NCI-H345 (cell line): ENCODE measurements at places on chromosomes 11 and 22.

GRCh38 chr11:103536335-103536722 lies 427.1 kb downstream of the DYNC2H1 start:
- DNase-seq = no peak

GRCh38 chr11:14413307-14414069 lies 54.5 kb upstream of the RRAS2 start:
- no peak for DNase-seq

- DNase-seq = peak; percentile 93
Observed at GRCh38 chr11:102047305-102047924, at the start of gene CFAP300. Gene CFAP300, plus strand, starts transcription at chr11:102047437. Its CDS starts 34 bp downstream, at chr11:102047471.

DNA sequence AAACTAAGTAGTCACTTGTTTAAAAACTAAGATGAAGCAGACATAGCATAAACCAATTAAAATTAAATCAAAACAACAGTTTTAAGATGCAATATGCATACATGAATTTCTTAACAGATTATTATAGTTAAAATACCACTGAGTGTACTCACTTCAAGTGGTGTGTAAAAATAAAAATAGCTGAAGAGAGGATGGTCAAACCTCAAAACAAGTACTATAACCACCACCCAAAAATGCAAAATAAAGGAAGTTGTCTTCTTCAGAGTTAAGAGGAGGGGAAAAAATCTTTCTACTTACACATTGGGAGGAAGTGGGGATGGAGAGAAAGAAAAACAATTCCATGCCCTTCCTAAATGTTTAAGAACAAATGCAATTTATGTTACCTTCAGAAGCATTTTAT lies 31.9 kb downstream of the RRAS2 start:
- DNase-seq = no peak

GRCh38 chr11:78166855-78167469 lies 21.5 kb downstream of the KCTD21 start:
- no peak for DNase-seq

DNA sequence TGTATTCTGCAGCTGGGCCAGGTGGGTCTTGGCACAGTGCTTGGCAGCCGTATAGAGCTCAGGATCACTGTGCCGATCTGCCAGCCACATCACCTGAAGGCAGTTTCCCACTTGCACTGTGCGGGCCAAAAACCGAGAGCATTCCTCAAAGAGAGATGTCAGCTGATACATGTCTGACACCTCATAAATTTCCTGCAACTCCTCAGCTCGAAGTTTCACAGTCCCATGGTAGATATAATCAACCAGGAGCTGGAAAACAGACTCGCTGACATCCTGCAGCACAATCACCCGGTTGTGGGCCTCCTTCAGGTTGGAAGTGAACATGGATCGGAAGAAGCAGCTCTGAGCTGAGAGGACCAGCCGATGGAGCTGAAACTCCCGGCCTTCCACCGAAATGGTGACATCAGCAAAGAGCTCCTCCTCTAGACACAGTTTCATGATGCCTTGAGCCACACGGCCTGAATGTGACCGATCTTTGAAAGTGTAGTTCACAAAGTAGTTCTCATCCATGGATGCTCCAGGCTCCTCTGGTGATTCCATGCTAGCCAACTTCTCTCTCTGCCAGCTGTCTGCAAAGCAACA lies 1.2 kb downstream of the KBTBD4 start:
- DNase-seq = no peak

DNA sequence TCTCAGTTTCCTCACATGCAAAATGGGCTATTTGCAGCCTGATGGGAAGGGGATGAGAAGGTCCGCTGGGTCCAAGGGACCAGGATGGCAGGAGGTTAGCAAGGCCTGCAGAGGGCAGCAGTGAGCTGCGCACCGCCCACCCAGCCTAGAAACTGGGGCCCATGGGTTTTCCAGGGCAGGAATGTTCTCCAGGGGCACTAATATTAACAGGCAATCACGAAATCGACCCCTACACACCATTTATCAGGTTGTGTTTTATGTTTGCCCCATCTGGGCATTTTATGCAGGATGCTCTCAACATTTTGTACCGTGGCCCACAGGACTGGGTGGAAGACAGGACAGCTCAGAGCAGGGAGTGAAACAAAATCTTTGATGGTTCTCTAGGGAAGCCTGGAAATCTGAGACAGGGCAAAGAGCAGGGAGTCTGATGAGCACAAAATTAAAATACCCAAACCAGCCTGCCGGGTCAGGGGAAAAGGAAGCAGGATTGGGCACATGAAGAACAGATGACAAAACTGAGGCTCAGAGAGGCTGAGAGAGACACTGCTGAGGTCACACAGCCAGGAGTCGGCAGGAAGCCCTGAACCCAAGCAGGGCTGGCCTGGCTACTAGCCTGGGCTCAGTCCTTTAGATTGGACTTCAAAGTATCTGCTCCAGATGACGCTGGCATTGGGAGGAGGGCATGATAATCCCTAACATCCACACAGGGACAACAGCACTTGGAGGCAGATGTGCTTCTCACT lies 1.6 kb upstream of the BCR start:
- DNase-seq = peak; percentile 60

GRCh38 chr11:17382046-17382728 lies 6.3 kb downstream of the KCNJ11 start:
- DNase-seq = no peak

DNA sequence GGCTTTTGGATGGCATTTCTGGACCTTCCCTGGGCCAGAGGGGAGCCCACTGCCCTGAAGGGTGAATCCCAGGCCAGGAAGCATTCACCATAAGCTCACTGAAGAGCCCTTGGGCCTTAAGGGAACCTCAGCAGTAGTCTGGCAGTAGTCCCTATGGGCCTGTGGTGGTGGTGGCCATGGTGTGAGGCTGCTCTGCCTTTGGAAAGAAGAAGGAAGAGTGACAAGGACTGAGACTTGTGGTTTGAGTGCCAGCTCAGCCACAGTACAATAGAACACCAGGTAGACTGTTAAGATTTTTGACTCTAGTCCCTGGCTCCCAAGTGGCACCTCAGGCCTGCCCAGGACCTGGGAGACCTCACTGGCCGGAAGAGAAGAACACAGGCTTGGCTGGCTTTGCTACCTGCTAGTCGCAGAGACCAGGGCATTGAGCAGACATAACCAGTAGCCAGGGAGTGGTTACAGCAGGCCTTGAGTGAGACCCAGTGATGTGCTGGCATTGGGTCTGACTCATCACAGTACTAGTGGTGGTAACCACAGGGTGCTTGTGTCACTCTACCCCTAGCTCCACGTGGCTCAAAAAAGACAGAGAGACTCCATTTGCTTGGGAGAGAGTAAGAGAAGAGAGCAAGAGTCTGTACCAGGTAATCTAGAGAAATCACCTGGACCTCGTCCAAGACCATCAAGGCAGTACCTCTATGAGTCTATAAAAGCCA lies 259.8 kb upstream of the BLID start:
- no peak for DNase-seq

GRCh38 chr11:16749666-16750065 lies 11.2 kb downstream of the C11orf58 start:
- DNase-seq = no peak

DNA sequence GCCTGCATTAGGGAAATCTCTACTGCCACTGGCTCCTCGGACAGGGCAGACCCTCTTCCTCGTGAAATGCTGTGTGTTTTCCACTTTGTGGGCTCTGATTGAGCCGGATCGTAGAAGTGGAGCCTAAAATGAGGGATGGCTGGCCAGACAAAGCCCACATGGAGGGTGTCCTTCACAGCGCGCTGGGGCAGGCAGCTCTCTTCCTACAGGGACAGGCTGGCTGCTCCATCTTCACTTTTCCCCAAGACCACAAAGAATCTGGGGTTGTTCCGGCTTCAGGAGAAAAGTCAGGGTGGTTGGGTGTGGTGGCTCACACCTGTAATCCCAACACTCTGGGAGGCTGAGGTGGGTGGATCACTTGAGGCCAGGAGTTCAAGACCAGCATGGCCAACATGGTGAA lies 94.9 kb downstream of the MORC2 start:
- DNase-seq = no peak

- DNase-seq = no peak
Observed at GRCh38 chr11:81987829-81988472, 745.7 kb downstream of the FAM181B start.

DNA sequence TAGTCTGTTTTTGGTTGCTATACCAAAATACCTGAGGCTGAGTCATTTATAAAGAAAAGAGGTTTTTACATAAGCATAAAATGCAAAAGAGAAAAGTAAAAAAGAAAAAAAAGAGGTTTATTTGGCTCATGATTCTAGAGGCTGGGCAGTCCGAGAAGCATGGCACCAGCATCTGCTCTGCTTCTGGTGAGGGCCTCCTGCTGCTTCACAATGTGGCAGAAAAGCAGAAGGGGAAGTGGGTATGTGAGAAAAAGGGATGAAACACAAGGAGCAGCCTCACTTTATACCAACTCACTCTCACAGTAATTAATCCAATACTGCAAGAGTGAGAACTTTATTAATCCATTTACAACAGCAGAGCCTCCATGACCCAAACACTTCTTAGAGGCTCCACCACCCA lies 47.1 kb downstream of the MTNR1B start:
- no peak for DNase-seq

GRCh38 chr11:117882311-117882905 lies 6.0 kb upstream of the FXYD6 start:
- peak; percentile 71 for DNase-seq

- DNase-seq = peak; percentile 5
Observed at GRCh38 chr22:21712751-21713427, 22.7 kb downstream of the YPEL1 start.

DNA sequence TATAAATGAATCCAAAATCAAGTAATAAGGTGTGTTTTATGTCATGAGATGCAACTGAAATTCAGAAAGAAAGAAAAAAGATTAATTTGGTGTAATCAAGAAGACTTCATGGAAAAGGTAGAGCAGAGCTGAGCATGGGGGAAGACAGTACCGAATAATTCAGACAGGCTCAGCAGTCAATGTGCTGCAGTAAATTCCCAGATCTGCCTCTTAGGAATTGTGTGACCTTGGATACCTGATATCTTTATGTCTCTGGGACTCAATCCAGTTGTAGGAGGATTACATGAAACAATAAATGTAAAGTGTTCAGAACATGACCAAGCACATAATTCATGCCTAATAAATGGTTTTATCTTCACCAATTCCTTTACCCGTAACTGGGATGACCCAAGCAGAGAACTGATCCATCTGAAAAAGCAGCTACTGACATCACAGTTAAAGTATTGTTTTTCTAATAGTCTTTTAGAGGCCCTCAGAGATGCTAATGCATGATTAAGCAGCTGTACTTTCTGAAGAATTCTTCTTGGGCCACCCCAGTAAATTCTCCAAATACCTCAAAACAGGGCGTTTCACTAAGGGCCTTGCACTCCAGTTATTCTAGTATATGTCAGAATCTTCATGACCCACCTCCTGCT lies 7.8 kb downstream of the MS4A12 start:
- no peak for DNase-seq

GRCh38 chr22:46731246-46732040 lies 6.6 kb downstream of the CERK start:
- peak; percentile 67 for DNase-seq

- DNase-seq = peak; percentile 23
Observed at GRCh38 chr11:71206186-71206585, 46.2 kb downstream of the SHANK2 start.

- peak; percentile 97 for DNase-seq
Observed at GRCh38 chr11:92707173-92707619, 262.3 kb upstream of the MTNR1B start.

DNA sequence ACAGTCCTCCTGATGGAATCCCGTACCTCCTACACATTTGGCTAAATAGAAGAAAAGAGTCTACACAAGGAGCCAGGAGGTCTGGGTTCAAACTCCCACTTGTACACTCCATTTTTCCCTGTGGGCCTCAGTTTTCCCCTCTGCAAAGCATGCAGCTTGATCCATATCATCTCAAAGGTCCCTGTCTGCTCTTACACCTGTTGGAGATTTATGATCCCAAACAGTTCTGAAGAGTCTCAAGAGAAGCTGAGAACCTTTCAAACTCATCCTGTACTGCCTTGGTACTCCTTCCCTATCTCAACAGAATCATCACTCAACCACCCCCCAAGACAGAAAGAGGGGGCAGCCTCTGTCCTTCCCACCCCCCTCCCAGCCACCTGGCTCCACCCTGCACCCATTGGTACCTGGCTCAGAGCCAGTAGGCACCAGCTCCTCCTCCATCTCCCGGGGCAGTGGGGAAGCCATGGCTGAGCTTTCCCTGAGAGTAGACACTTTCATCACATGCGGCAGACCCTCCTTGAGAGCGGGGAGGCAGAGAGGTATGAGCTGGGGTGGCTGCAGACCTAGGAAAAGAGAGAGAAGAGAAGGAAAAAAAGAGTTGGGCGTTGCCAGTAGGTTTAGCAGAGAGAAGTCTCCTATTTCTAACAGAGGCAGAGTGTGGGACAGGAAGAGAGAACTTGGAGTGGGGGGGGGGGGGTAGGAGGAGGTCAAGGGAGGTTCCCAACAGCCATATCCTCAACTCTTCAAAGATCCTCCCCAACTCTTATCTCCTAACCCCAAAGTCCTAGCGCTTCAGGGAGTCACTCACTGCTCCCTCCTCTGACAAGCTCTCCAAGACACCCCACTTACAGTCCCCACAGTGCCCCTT lies 3.1 kb downstream of the TNKS1BP1 start:
- DNase-seq = peak; percentile 13

DNA sequence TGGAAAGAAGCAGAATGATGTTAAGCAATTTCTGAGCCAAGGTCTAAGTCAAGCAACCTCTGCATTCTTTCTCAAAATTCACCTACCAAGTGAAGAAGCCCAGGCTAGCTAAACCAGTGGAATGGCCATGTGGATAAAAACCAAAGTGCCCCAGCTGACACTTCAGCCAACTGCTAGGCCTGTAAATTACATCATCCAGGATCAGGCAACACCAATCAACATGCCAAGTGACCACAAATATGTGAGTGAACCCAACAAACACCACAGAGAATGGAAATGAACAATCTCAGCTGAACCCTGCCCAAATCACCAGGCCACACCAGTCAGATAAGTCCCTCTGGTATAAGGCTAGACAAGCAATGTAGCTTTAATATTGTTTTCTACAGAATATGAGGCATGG lies 25.1 kb upstream of the FJX1 start:
- no peak for DNase-seq
